ENCODE measurements at places on chromosomes 7 and 10. TPM values are rescaled to one million over a fixed set of nuclear protein-coding genes. Genes with fewer than 3 reads are reported as not detected.

VAX1 gene
- total RNA-seq, result not detected

ADAM8 gene
- total RNA-seq, result 1.1 TPM

INHBA gene
- 27.9 TPM for total RNA-seq

C10orf67 gene
- under 0.01 TPM for total RNA-seq

SLC13A1 gene
- total RNA-seq, result not detected

NUTM2E gene
- under 0.01 TPM for total RNA-seq

GIMAP8 gene
- 104 TPM for total RNA-seq

SAMD9 gene
- total RNA-seq, result 11.0 TPM

PIK3CG gene
- 6.7 TPM for total RNA-seq

ZKSCAN5 gene
- total RNA-seq, result 12.0 TPM

HOXA2 gene
- total RNA-seq, result 0.15 TPM

LRRD1 gene
- total RNA-seq, result under 0.01 TPM

GIMAP1 gene
- total RNA-seq, result 20.5 TPM
